ENCODE measurements at places on chromosomes 2 and 18.
A peak's percentile ranks its signal among the peaks of the same experiment; 100 is the strongest.

DNA sequence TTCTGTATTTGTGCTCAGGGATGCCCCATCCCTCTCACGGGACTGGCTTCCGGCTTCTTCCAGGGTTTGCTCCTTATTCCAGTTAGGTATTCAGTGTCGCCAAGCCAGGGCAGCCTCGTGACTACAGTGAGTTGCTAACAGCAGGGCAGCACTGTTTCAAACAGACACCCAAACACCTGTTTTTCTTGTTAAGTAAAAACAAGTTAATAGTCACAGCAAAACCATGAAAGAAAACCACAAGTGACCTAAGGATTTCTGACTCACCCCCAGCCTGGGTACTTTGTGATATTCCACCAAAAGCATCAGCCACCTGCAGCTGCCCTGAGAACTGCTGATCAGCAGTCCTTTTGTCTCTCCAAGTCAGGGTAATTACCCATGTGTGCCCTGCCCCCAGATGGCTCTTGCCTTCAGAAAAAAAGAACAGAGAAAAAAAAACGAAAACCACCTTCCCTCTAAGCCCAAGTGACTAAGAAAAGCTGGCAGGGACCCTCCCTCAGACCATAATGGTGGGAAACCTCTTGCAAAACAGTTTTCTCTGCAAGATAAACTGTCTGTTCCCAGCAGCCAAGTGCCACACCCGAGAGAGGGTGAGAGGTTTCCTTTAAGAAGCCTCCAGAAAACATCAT lies 178.2 kb downstream of the ANAPC1 start:
- peak; percentile 65 for DNase-seq

GRCh38 chr2:47096451-47096850 lies 58.7 kb downstream of the STPG4 start:
- no peak for DNase-seq

GRCh38 chr2:227317834-227318233 lies 7.2 kb upstream of the MFF start:
- DNase-seq: no peak

DNA sequence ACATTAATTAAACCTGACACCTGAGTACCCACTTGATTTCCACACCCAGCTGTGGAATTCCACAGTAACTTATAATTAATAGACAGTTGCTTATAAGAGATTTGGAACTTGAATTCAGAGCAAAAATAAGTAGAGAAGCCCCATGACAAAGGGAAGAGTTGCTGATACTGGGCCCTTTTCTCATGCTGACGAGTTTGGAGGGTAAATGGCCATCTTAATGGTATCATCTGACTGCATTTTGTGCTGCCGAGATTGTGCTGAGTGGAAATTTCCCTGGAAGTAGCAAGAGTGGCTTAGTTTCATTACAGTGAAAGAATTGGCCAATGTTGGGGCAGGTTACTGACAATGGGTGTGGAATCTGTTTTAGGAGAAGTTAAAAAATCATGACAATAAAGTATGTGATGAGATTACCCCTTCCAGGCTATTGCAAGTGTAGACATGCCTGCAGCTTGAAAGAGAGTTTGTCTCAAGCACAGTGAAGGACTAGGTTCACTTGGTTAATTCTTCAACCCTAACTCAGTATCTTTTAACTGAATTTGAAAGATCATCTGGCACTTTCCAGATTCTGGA lies 49.9 kb downstream of the VSNL1 start:
- DNase-seq: no peak

DNA sequence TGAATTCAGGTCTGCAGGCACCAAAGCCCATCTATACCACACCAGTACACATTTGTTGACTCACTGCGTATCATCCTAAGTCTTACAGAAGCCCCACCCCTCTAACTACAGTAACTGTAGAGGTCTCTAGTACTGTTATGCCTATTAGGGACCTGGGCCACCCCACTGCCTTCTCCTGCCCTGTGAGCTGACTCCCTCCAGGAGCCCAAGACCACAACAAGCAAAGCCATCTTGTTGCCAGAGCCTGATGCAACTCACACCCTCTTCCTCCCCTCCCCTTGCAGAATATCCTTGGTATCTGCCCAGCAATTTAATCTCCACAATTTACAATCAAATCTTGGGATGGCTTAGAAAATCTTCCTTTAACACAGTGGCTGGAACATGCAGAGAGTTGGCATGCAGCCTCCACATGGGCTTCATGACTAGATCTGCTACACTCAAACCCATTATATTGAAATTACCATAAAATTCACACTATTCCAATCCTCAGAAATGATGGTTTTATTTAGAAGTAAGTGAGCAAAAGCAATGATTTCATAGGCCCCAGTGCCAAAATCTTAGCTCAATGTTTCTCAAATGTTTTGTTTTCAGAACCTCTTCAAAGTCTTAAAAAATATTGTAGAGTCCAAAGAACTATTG lies 17.7 kb upstream of the CYP1B1 start:
- DNase-seq: peak; percentile 19
